ENCODE measurements at places on chromosomes 3 and 15. TPM values are rescaled to one million over a fixed set of nuclear protein-coding genes. Genes with fewer than 3 reads are reported as not detected.

The PTH1R gene
- 63.0 TPM for total RNA-seq

The MYZAP gene
- 9.9 TPM for total RNA-seq

DNA sequence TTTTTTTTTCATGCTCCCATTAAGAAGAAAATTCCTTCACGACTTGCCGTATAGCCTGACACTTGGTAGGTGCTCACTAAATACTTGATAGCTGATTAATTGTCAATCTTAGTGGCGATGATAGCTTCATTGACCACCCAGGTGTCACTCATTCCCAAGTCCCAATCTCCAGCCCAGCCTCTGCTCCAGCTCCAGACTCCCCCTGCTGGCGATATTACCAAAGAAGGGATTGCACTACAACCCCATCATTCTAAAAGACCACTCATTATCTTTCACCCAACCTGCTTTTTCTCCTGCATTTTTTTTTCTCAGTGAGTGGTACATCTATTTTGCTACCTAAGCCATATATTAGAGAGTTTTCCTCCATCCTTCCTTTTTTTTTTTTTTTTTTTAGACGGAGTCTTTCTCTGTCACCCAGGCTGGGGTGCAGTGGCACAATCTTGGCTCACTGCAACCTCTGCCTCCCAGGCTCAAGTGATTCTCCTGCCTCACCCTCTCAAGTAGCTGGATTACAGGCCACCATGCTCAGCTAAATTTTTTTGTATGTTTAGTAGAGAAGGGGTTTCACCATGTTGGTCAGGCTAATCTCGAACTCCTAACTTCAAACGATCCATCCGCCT lies 19.5 kb upstream of the COMMD2 start:
- DNase-seq = no peak

DNA sequence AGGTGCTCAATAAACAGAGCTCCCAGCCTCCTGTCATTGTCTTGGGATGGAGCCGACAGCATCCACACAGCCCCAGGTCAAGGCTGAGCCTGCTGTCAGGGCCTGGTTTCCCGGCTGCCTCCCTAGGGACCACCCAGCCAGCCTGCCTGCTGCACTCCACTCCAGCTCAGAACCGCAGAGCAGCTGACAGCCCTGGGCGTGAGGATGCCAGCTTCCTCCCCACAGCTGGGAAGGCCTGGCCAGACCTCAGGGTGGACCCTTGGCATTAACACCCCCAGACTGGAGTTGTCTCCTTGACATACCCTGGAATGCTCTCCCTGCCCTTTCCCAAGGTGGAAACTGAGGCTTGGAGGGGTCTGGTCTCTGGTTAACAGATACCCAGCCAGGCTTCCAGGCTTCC lies 112.0 kb downstream of the WNT7A start:
- peak; percentile 68 for DNase-seq

- DNase-seq = no peak
Measured at GRCh38 chr3:138862531-138862923, 27.8 kb upstream of the PIK3CB start.

GRCh38 chr15:74793135-74794028 lies 11.5 kb downstream of the CSK start:
- DNase-seq = no peak

GRCh38 chr3:164095279-164095678 lies 983.0 kb downstream of the SI start:
- DNase-seq = no peak

DNA sequence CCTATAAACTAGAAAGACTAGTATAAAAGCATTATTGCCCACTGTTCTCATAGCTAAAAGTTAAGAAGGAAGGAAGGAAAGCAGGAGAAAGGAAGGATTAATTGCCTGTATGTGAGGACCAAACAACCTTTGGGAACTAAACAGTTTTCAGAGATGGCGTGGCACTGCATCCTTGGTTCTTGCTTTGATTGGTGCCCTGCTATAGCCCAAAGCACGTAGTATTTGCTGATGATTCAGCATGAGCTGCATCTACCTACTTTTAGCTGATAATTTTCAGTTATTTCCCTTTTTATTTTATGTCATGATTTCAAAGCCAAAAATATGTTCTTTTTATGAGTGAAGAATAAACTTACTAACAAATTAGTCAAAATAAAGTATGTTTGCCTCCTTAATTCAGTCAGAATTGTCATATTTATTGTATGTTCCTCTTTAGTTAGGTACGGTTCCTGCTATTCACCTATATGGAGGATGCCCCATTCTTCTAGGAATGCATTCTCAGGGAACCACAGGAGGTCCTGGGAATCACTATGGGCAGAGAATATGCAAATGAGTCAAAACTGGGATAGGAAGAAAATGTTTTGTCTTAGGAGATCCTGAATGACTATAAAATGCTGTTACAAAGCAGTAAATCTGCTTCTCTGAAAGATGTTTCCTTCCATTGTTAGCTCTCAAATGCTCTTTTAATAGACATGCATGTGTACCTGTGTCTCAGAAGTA lies 65.4 kb upstream of the THSD4 start:
- no peak for DNase-seq

DNA sequence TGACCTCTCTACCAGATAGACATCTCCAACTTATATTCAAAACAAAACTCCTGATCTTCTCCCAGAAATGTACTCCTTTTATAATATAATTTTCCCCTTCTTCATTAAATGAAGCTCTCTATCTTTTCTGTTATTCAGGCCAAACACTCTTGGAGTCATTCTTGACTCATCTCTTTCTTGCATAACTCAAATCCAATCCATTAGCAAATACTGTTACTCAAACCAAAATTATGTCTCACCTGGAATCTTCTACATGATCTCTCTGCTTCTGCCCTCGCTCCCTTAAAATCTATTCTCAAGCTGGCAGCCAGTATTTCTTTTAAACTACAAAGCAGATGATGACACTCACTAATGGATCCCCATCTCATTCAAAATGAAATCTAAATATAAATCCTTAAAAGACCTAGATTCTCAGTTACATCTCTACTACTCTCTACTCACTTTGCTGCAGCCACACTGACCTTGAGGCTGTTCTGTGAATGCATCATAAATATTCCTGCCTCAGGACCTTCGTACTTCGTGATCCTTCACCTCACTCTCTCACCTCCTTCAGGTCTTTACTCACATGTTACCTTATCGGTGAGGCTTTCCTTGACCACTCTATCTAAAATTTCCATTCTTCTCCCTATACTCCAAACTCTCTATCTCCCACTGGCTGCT lies 160.9 kb downstream of the TBC1D5 start:
- no peak for DNase-seq

The MRPS22 gene
- 43.0 TPM for total RNA-seq

GRCh38 chr3:129727707-129728106 lies 121.2 kb upstream of the PLXND1 start:
- DNase-seq = no peak

GRCh38 chr15:78069052-78069414 lies 8.5 kb downstream of the TBC1D2B start:
- DNase-seq = no peak

The GP9 gene
- total RNA-seq = not detected
